ENCODE measurements at places on chromosomes 3 and 15. TPM values are rescaled to one million over a fixed set of nuclear protein-coding genes. Genes with fewer than 3 reads are reported as not detected.

CCR4 gene
- total RNA-seq, result 0.06 TPM

- H3K4me3 ChIP-seq, result no peak overlapping the region
- no peak overlapping the region for H3K27ac ChIP-seq
- no peaks in the 10 kb centered on the region for H3K4me1 ChIP-seq
- DNase-seq, result no peak
Observed at GRCh38 chr3:124346487-124346886, 354.6 kb upstream of the ROPN1 start.

RBP2 gene
- 2.5 TPM for total RNA-seq

LPP gene
- 29.9 TPM for total RNA-seq

DNA sequence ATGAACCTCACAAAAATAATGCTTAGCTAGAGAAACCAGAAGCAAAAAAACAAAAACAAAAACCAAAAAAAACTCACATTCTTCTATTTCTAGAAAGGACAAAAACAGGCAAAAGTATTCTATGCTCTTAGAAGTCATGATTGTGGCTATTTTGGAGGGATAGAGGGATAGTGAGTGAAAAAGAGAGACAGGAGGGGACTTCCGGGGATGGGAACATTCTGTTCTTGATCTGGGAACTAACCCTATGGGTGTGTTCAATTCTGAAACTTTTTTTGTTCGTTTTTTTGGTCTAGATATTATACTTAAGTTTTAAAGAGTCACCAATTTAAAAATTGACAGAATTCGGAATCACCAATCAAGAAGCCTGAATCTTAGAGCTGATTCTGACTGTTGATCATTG is 120.0 kb upstream of the TPM1 start:
- no peaks in the 10 kb centered on the region for H3K36me3 ChIP-seq
- no peaks in the 10 kb centered on the region for H3K27me3 ChIP-seq
- H3K27ac ChIP-seq, result no peak overlapping the region

All from HepG2 (cell line).